ENCODE measurements at places on chromosomes 13 and 19. TPM values are rescaled to one million over a fixed set of nuclear protein-coding genes. Genes with fewer than 3 reads are reported as not detected.

- DNase-seq: no peak
Measured at GRCh38 chr13:60679131-60679530, 282.1 kb downstream of the TDRD3 start.

GRCh38 chr19:10829967-10830366 is 6.0 kb downstream of the TMED1 start:
- no peak for DNase-seq

CEACAM1 gene
- total RNA-seq: not detected

GRCh38 chr13:111123221-111123620 is 8.1 kb downstream of the ARHGEF7 start:
- no peak for DNase-seq

BORCS8 gene
- total RNA-seq: 14.5 TPM

CDX2 gene
- not detected for total RNA-seq

- no peak for DNase-seq
Measured at GRCh38 chr13:46572752-46573431, 19.9 kb downstream of the LRCH1 start.

DNA sequence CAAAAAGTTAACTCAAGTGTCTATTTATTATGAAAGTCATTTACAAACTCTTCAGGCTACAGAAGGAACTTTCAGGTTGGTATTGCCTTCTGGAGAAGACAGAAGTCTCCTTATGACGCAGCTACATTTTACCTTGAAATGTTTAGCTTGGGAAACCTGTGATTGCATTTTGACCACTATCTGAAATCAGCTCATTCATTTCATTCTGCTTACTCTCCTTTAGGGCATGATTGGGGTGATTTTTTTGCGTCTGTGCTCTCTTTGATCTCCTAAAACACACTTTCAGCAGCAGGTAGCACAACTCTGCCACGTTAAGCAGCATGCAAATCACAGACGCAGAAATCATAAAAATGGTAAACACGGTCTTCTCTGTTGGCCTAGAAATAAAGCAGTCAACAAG is 9.6 kb downstream of the GJB6 start:
- DNase-seq: no peak

DNA sequence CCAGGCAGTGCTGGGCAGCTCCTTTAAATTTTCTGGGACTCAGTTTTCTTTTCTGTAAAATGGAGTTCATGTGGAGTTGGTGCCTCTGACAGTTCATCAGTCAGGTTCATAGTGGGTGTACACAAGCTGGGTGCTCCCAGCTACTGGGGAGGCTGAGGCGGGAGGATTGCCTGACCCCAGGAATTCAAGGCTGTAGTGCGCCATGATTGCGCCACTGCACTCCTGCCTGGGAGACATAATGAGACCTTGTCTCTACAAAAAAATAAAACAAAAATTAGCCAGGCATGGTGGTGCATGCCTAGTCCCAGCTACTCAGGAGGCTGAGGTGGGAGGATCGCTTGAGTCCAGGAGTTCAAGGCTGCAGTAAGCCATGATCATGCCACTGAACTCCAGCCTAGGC is 21.1 kb downstream of the IQCN start:
- no peak for DNase-seq

LMTK3 gene
- total RNA-seq: 9.5 TPM

CEACAM21 gene
- total RNA-seq: 1.6 TPM

DNA sequence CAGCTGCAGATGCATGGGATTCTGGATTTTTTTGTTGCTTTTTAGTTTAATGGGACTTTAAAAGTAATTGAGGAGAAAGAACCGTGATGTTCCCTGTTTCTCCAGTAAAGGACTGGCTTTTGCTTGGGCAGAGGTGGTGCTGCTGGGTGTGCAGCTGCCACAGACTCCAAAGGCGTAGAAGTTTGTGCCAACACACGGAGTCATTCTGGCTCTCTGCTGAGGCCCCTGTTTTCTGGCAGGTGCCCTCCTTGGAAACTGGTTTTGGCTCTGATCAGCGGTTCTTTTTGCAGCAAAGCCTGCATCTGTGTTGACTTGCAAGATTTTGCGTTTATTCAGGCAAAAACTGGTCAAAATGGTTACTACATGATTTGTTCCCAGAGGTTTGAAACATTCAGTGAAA is 16.0 kb upstream of the QTRT1 start:
- no peak for DNase-seq

GRCh38 chr13:99151516-99151915 is 49.1 kb upstream of the UBAC2 start:
- no peak for DNase-seq

ZNF497 gene
- total RNA-seq: 5.9 TPM

DNA sequence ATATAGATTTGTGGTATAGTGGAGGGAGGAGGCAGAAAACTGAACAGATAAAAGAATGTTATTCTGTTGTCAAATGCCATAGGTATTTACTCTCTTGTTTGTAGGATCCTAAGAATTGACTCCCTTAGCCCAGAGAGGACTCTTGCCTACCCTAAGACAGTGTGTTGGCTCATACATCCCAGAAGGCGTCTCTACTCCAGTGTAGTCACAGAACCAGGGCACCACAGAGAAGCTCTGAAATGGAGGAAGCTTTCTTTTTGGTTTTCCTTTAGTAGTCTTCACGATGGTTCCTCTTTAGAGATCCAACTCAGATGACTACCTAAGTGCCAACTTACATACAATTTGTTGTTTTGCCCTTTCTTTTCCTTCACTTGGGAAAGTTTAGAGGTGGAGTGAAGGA is 14.0 kb downstream of the GPR183 start:
- no peak for DNase-seq

LINGO3 gene
- 0.62 TPM for total RNA-seq
